Esophagus muscularis mucosa (tissue), 4 donors: ENCODE measurements at places on chromosomes 16 and 17.

GRCh38 chr16:57387598-57388354 is 15.5 kb downstream of the CX3CL1 start:
- DNase-seq = no peak

GRCh38 chr16:15032547-15033308 is 23.1 kb downstream of the NTAN1 start:
- DNase-seq = no peak

GRCh38 chr16:78321620-78322360 is 222.3 kb downstream of the WWOX start:
- DNase-seq = no peak

- no peak for DNase-seq
Measured at GRCh38 chr16:52103791-52104190, 443.2 kb downstream of the TOX3 start.
